ENCODE measurements at places on chromosomes 1 and 21.

GRCh38 chr21:22136740-22137139 is 1138.5 kb downstream of the NCAM2 start:
- no peak for DNase-seq

DNA sequence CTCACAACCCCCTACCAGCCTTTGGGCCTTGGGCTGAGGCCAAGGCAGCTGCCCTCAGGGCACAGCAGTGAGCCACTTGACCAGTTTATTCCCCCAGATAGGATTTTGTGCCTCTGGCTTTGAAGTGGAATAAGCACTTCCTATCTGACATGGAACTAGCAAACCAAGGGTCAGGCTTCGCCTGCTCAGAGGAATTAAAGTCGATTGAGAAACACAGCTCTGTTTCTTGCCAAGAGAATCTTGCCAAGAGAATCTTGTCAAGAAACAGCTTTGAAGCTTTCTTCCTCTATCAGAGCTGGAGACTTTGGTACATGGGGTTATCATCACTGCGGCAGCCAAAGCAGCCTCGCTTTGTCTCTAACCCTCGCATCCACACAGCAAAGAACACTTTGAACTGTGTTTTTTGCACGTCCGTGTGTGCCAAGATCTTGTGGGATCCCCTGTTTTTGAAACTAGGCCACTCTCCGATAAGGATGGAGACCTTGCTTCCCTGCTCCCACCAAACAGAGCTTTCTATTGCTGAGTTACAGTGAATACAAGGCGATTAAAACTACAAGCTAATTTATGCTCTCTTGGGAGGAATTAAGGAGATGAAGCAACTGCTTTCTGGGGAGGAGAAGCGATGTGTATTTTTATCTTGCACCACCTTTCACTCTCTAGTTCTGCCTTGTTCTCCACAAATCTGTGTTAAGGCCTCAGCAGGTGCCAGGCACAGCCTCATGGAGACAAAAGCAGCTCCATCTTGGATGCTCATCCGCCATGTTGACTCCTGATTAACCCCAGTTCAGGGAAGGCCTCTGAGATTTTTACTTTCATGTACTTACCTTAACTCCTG is 67.3 kb downstream of the RHOU start:
- peak; percentile 30 for DNase-seq

DNA sequence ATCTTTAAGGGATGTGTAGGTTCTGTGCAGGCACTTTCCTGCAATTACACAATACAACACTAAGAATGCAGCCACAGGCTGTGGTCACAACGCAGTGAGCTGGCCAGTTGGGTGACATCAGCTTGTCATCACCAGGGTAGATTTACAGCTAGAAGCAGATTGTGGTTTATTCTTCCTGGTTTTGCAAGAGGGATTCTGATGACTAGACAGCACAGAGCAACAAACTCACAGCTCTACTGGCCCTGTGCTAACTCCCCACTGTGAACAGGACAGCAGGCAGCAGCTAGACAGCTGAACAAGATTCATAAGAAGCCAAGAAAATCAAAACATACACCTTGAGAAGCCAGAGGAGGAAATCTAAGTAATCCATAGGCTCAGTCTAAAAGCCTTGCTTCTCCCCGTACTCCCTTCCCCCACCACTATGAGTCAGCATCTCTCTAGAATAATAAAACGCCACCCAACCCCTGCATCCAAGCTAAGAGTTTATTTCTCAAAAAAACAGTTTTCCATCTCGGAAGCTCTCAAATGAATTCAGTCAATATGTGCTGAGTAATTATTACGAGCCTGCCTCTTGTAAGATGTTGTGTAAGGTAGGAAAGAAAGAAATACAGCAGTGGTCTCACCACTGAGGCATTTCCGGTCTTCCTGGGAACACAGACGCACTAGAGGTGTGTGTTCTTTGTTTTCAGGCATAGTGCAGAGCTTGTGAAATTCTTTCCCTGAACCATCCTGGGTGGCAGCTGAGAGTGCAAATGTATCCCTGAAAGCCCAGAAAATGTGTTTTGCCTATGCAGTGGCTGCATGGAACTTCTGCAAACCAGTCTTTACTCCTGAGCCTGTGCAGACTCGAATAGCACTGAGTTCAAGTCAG is 162.8 kb downstream of the NTPCR start:
- peak; percentile 57 for DNase-seq

GRCh38 chr1:177256153-177257075 is 85.7 kb downstream of the BRINP2 start:
- DNase-seq, result no peak

DNA sequence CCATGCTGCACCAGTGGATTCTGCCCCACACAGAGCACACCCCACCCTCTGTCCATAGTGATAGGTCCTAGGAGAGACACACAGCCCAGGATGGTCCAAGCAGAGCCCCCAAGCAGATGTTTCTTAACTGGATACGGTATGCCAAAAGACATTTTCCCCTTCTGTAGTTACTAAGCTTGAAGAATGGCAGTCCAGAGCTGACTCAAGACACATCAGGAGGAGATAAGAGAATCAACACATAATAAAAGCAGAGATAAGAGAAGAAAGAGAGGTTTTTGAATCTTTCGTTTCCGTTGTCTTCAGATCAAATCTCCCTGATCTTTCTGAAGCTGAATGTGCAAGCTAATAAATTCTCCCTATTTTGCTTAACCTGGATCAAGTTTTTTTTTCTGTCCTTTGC is 21.8 kb upstream of the CASQ2 start:
- no peak for DNase-seq

GRCh38 chr1:12472798-12473551 is 145.0 kb downstream of the DHRS3 start:
- DNase-seq, result no peak

- DNase-seq, result no peak
These were observed 27.5 kb downstream of the HLX start for GRCh38 chr1:220906561-220907334.

DNA sequence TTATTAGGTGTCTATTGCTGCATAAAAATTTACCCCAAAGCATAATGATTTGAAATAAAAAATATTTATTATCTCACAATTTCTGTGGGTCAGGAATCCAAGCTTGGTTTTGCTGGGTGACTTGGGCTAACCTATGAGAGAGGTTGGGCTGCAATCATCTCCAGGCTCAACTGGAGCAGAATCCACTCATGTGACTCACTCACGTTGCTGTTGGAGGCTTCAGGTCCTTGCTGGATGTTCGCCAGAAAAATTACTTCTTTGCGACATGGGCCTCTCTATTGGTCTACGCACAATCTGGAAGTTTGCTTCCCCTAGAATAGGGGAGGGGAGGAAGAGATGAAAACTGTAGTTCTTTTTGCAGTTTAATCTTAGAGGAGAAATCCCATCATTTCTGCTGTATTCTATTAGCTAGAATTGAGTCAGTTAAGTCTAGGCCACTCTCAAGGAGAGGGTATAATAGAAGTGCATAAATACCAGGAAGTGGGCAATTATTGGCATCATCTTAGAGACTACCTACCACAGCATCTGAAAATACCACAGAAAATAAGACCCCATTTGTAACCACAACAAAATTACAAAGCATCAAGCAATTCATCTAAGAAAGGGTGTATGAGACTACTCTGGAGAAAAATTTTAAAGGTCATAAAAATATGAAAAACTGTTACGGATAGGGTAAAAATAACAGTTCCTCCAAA is 5.7 kb upstream of the FASLG start:
- no peak for DNase-seq

DNA sequence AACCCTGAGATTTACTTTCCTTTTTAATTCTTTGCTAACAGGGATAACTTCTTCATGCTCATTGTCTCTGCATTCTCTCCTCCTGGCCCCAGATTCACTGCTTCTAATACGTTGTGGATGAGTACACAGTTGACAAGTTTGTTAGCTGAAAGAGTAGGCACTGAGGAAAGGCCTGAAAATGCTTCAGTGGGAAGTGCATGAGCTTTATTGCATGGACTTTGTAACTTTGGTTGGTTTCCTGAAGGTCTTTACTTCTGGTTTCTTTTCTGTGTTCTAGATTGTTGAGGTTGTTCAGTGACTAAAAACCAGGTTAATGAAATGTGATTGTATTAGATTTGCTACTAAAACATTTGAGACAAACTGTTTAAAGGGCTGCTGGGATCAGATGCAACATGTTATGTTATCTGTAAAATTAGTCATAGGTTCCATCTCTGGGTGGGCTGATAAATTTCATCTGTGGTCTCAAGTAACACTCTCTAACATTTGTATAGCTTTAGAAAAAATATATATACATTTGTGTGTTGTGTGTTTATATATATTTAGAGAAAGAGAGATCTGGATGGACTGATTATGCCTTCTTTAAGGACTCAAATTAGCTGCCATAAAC is 19.1 kb downstream of the LRIG2 start:
- DNase-seq, result no peak

DNA sequence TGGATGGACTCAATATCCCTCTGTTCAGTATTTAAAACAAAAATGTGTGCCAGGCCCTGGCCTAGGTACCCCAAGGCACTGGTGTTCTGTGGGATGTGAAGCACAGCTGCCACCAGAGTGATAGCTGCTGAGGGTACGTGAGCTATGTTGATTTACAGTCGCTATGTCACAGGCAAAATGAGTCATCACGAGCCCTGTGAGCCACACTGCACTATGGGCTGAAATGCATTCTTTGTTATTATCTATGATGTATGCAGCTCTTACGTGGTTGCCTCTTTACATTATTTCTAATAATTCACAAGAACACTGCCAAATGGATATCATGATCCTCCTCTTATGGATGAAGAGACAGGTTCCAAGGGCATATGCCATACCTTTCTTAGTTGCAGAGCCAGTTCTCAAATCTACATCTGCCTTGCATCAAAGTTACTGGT is 2.1 kb downstream of the TEX38 start:
- DNase-seq, result no peak

DNA sequence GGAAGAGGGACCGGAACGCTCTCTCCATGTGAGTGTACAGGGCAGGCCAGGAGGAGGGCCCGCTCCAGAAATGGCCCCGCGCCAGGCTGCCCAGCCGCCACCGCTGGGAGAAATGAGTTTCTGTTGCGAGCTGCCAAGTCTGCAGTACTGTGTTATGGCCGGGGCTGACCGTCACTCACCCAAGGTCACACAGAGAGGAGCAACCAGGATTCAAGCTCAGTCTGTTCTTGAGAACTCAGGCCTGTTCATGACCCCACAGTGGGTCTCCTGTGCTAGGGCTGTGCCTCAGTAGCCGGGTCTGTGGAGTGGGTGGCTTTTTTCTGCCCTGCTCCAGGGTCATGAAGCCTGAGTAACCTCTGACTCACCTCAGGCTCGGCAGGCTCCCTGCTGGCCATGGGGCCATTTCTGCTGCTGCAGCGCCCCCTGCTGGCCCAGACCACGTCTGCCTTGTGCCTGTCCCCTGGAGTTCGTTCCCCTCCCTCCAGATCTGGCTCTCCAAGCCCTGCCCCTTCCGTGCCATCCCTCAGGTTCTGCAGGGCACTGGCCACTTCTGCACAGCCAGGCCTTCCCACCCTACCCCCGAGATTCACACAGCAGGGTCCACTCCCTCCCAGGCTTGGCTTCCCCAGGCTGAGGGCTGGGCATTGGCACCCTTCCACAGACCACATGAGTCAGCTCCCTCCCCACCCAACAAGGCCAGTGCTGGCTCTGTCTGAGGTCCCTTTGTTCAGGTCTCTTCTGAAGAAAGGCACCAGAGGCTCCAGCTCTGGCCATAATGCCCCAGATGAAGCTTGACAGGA is 51.8 kb downstream of the EDN2 start:
- peak; percentile 77 for DNase-seq

GRCh38 chr1:210653771-210654170 is 325.1 kb downstream of the HHAT start:
- DNase-seq, result no peak

GRCh38 chr1:53116307-53116810 is 26.1 kb downstream of the SLC1A7 start:
- DNase-seq, result no peak

GRCh38 chr1:75797273-75797588 is 549 bp downstream of the MSH4 start:
- DNase-seq, result no peak

GRCh38 chr1:10784998-10785727 is 11.3 kb downstream of the CASZ1 start:
- DNase-seq, result no peak

DNA sequence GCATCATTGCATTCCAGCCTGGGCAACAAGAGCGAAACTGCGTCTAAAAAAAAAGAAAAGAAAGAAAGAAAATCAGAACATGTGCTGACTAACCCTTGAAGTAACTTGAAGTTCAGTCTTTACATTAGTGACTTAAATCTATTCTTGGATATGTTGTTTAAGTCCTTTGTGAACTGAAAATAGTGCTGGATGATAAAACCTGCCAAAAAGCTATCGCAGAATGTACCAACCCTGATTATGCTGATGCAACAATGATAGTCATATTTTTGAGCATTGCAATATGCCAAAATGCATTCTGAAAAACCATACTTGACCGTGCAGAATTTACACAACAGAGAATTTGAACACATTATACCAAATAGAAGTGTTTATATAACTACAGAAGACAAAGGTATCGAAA is 30.7 kb downstream of the SHISAL2A start:
- no peak for DNase-seq

GRCh38 chr1:27430903-27431600 is 38.6 kb downstream of the GPR3 start:
- DNase-seq, result no peak

- no peak for DNase-seq
These were observed 9.6 kb upstream of the PIGK start for GRCh38 chr1:77228836-77229235.

GRCh38 chr1:77316966-77317365 is 35.1 kb downstream of the AK5 start:
- DNase-seq, result no peak

- DNase-seq, result no peak
These were observed 7.3 kb upstream of the CACNA1S start for GRCh38 chr1:201119206-201120197.

- no peak for DNase-seq
These were observed 26.1 kb downstream of the PRKACB start for GRCh38 chr1:84170171-84170570.

DNA sequence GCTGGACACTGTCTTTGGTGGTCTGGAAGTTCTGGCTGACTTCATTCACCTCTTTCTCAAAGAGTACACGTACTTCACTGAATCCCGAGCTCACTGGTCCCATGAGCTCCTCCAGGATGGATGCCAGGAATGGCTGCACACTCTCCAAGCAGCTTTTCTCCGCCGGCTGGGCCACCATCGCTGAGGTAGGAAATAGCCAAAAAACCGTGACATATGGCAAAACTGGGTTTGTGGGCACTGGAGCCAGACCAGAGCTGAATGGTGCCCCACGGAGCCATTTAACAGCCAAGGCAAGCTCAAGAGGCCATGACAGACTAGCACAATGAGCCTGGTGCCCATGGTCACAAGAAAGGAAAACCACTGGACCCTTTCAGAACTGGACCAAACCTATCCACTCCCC is 64.0 kb upstream of the EDEM3 start:
- DNase-seq, result no peak

- peak; percentile 46 for DNase-seq
These were observed 17.6 kb downstream of the FCRL4 start for GRCh38 chr1:157580179-157580827.

Measured in tibial nerve (tissue), 4 donors.